Activated CD4-positive, alpha-beta T cell treated with anti-CD3 and anti-CD28 coated beads, Interleukin-2, amount 50 U/mL, for 24 hours (primary cell): ENCODE measurements at places on chromosomes 16 and 17.

DNA sequence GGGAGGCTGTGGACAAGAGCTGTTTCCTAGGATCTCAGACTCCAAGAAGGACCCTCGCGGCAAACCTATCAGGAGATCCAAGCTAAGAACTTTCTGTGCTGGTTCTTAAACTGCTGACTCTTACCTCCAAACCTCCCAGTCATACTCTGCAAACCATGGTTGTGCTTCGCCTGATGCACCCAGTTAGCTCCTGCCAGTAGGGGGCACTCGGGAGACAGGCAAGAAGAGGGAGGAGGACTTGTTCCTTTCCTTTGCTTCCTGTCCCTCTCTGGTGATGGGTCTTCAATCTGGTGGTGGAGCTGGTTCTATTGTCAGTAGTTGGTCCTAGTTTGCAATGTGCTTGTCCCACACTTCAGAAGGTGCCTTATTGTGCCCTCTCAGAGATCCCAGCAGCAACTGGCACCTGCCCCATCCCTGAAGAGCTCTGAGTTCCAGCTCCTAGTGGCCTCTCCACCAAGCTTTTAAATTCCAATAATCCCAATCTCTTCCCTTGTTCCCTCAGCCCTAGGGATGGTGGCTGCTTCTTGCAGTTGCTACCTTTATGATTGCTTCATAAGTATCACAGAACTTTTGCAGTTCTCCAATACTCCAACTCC lies 113.5 kb upstream of the RPL38 start:
- no peak for DNase-seq

DNA sequence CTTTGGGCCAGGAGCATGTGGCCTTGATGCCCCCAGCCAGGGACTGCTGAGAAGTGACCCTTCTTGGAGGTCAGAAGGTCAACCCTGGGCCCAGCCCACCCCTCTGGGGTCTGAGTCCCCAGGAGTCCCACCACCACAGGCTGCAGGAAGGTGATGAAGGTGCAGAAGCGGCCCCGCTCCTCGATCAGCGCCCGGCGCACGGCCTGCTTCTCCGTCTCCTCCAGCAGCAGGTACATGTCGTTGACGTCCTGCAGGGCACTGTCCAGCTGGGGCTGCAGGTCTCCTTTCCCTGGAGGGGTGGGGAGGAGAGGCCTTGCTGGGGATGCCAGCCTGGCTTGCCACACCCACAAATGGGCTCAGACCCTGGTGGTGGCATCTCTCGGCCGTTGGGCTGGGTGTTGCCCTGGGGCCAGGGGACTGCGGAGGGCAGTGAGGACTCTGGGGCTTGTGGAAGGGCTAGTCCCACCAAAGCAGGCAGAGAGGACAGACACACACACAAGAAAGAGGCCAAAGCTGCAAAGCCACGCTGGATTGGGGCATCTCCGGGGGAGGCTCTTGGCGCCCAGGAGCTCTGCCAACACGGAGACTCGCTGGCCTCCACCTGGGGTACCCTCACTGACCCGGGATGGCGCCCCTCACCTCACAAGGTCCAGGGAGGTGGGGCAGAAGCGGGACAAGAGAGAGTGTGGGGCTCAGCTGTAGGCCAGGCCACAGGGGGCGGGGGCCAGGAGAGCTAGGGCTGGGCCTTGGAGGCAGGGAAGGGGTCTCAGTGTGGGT lies 7.5 kb downstream of the MTSS2 start:
- no peak for DNase-seq

- DNase-seq, result no peak
Measured at GRCh38 chr17:46964315-46965265, 14.5 kb downstream of the RPRML start.

- no peak for DNase-seq
Measured at GRCh38 chr17:78376161-78376560, 2.3 kb upstream of the PGS1 start.
